ENCODE measurements at places on chromosomes 4 and X. TPM values are rescaled to one million over a fixed set of nuclear protein-coding genes. Genes with fewer than 3 reads are reported as not detected.

- H3K36me3 ChIP-seq, result peaks cover 4% of the 10 kb centered on the region
- H3K4me3 ChIP-seq, result no peak overlapping the region
- no peaks in the 10 kb centered on the region for H3K27me3 ChIP-seq
- no peak overlapping the region for H3K27ac ChIP-seq
- peaks cover 9% of the 10 kb centered on the region for H3K4me1 ChIP-seq
Measured at GRCh38 chr4:96471956-96472867, 632.3 kb downstream of the PDHA2 start.

DNA sequence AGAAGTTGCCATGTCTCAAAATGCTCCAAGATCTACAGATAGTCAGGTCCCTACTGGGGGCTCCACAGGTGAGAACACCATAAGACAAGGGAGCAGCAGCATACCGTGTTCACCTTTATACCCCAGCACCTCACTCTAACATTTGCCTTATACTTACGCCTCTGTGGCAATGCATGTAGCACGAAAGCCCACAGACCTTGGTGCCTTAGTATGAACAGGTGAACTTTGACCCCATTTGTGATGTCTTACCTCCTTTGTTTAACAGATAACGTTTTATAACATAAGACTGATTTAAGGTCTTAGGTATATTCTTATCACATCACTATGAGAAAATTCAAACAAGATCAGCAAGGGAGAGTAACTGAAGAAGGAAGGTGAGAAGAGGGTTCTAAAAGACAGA, 128.8 kb downstream of the ARX start:
- peaks cover 4% of the 10 kb centered on the region for H3K36me3 ChIP-seq
- H3K4me3 ChIP-seq, result no peak overlapping the region
- H3K4me1 ChIP-seq, result no peaks in the 10 kb centered on the region
- no peaks in the 10 kb centered on the region for H3K27me3 ChIP-seq
- no peak overlapping the region for H3K27ac ChIP-seq

DNA sequence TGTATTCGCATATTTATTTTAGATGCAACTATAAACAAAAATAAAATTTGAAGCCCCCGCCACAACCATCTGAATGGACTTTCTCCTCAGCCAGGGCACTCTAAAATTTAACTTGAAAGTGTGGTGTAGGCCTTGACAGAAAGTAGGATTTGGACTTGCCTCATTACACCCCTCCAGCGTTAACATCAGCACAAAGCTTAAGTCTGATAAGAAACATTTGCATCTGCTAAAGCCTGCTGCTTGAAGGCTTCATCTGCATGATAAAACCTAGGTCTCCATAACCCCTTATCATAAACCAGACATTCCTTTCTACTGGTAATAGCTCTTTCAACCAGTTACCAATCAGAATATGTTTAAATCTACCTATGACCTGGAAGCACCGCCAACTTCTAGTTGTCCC, 1046.5 kb downstream of the FAT4 start:
- H3K27ac ChIP-seq, result no peak overlapping the region
- no peak overlapping the region for H3K4me3 ChIP-seq
- H3K36me3 ChIP-seq, result no peaks in the 10 kb centered on the region
- no peaks in the 10 kb centered on the region for H3K27me3 ChIP-seq

- no peak for DNase-seq
- H3K27ac ChIP-seq, result no peak overlapping the region
- peaks cover 16% of the 10 kb centered on the region for H3K27me3 ChIP-seq
Measured at GRCh38 chr4:55117511-55117910, 7.9 kb downstream of the KDR start.

DNA sequence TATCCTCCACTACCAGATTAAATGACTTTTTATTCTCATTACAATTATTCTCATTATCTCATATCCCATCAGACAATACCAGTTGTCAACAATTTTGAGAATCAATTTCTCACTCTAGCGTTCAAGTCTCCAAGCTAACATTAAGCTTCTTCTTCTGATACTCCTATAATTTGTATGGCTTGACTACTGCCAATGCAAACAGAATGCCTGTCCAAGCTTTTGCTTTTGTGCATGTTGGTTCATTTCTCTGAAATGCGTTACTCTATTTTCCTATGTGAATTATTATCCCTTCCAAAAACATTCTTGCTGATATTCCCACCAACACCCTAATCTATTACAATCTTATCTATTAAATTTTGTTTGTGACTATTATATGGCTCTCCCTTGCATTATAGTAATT, 1602.3 kb downstream of the C4orf33 start:
- H3K36me3 ChIP-seq, result no peaks in the 10 kb centered on the region
- peaks cover 3% of the 10 kb centered on the region for H3K27me3 ChIP-seq
- no peaks in the 10 kb centered on the region for H3K4me1 ChIP-seq
- DNase-seq, result no peak
- no peak overlapping the region for H3K4me3 ChIP-seq
- H3K27ac ChIP-seq, result no peak overlapping the region

DNA sequence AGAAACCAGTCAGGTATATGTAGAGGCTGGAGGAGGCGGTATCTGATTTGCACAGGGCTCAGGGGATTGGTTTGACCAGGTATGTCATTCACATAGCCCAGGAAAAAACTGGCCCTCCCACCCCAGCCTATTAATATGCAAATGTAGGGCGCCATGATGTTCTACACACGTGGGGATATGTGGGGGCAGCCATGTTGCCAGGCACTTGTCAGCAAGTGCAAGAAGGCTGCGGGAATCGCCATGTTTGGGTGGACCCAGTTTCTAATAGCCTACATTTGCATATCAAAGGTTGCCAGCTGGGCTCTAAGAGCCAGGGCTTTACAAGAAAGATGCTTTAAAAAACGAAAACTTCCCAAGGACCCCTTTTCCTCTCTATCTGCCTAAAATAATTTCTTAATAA, 335.1 kb downstream of the SMARCA1 start:
- no peak overlapping the region for H3K4me3 ChIP-seq
- no peaks in the 10 kb centered on the region for H3K27me3 ChIP-seq
- no peak overlapping the region for H3K27ac ChIP-seq
- H3K4me1 ChIP-seq, result no peaks in the 10 kb centered on the region
- H3K36me3 ChIP-seq, result no peaks in the 10 kb centered on the region

DNA sequence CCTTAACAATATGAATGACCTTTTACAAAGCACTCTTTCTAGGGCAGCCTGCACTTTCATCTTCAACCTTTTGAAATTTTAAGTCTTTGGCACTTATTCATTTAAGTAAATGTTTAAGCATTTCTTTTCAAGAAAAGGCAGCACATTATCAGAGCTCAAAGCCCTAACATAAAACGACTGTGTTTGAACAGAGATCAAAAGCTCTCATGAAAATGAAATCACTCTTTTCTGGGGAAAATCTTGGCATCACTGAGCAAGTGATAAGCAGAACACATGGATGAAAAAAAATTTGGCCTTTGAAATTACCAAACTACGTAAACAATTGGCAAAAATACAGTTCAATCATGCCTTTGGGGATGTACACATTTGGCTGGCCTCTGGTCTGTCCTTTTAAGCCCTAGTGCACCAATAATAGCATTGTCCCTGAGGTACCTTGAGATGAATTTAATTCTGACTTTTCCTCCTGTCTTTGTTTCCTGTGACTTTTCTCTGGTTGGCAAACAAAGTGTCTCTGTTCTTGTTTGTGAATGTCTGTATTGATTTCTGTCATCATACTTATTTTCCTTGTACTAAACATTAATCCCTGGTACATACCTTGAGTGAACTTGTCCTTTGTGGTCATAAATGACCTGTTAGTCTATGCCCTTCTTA, 12.9 kb upstream of the ODAM start:
- H3K4me3 ChIP-seq, result no peak overlapping the region
- no peaks in the 10 kb centered on the region for H3K36me3 ChIP-seq
- no peak for DNase-seq

- H3K4me3 ChIP-seq, result no peak overlapping the region
- no peaks in the 10 kb centered on the region for H3K27me3 ChIP-seq
- DNase-seq, result no peak
- peaks cover 6% of the 10 kb centered on the region for H3K4me1 ChIP-seq
Measured at GRCh38 chr4:38205261-38205660, 245.1 kb downstream of the PTTG2 start.

DNA sequence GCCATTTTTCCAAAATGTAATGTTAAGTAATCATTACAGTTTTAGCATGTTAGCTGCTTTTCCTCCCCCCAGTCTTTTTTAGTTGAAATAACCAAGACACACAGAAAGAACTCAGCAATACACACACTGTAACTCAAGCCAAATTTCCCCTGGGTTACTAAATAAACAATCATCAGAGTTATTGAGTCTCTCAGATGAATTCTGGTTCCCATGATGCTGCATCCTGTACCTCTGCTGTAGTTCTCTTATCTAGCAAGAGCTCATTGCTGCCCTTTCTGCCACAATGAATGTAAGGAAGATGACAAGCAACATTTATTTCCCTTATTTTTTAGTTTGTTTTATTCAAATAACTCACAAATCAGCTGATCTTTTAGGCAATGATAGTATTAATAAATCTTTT, 185.1 kb downstream of the ARHGAP6 start:
- peak overlapping the region; percentile 58 for H3K27ac ChIP-seq
- peaks cover 32% of the 10 kb centered on the region for H3K4me1 ChIP-seq
- no peak overlapping the region for H3K4me3 ChIP-seq

GRCh38 chr4:10730019-10730418, 45.5 kb upstream of the CLNK start:
- peaks cover 10% of the 10 kb centered on the region for H3K4me1 ChIP-seq
- H3K4me3 ChIP-seq, result no peak overlapping the region
- no peak overlapping the region for H3K27ac ChIP-seq
- peaks cover 6% of the 10 kb centered on the region for H3K27me3 ChIP-seq
- no peak for DNase-seq

DNA sequence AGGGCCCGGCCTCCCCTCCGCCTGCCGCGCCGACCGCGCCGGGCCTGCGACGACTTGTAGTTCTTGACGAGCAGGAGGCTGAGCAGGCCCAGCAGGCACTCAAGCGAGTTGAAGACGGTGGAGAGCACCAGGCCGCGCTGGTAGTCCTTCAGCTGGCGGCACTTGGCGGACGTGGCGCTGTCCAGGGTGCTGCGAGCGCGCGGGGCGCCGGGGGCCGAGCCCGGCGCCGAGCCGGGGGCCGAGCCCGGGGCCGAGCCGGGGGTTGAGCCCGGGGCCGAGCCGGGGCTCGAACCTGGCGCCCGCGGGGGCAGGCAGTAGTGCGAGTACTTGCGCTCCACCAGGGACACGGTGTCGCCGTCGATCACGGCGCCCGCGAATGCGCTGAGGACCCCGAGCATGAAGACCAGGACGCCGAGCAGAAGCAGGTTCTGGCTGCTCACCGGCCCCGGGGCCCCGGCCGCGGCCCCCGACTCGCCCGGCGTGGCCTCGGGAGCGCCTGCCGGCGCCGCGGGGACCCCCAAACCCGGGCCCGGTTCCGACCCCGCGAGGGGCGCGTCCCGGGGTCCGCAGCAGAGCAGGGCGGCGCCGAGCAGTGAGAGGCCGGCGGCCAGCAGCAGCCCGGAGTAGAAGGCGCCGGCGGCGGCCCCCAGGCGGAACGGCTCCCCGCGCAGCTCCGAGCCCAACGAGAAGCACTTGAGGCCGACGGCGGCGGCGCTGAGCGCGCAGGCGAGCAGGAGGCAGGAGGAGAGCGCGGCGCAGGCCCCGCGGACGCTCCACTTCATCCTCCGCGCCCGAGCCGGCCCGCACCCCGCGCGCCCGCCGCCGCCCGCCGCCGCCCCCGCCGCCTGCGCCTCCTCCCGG, 584 bp downstream of the TMEM271 start:
- H3K4me3 ChIP-seq, result no peak overlapping the region
- peaks cover 55% of the 10 kb centered on the region for H3K27me3 ChIP-seq
- no peak overlapping the region for H3K27ac ChIP-seq
- H3K36me3 ChIP-seq, result no peaks in the 10 kb centered on the region
- H3K4me1 ChIP-seq, result peaks cover 8% of the 10 kb centered on the region

- H3K27me3 ChIP-seq, result no peaks in the 10 kb centered on the region
- no peak overlapping the region for H3K27ac ChIP-seq
- no peaks in the 10 kb centered on the region for H3K4me1 ChIP-seq
- no peak for DNase-seq
Measured at GRCh38 chr4:112185334-112185733, 40.1 kb downstream of the FAM241A start.

DNA sequence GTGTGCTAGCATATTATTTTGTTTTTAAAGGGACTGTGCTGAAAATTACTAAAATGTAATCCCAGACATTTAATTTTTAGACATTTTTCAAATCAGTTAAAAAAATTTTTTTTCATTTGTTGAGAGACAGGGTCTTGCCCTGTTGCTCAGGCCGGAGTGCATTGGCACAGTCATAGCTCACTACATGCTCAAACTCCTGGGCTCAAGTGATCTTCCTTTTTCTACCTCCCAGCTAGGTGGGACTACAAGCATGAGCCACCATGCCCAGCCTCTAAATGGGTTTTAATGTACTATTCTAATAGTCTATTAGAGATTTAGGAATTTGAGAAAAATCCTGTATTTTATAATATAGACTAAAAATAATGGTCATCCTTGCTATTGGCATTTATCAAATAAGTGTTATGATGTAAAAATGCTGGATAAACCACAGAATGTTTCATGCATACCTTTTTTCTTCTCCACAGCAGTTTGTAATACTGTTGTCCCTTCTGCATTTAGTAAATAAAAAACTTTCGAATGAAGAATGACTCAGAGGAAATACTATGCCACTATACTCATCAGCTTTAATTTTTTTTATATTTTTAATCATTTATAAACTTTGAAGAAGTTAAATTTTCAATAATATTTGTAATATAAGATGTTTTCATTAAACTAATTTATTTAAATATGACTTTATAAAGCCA, 29.9 kb downstream of the CPEB2 start:
- peaks cover 71% of the 10 kb centered on the region for H3K4me1 ChIP-seq
- H3K4me3 ChIP-seq, result no peak overlapping the region
- H3K36me3 ChIP-seq, result peaks cover 26% of the 10 kb centered on the region
- DNase-seq, result no peak

DNA sequence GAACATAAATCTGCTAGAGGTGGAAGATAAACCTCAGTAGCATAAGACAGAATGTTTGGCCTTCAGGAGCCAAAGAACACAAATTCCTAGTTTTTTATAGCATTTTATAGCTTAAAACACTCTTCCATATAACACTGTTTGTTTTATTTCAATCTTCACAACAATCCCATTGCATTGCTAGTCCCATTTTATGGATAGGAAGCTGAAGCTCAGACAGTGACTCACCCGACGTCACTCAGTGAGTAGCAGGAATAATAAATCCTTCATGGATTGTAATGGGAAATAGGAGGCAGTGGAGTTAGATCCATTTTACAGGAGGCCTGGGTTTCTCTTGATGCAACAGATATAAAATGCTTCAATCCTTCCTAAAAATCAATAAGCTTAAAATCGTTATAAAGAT, 217.5 kb downstream of the RAB28 start:
- peaks cover 19% of the 10 kb centered on the region for H3K4me1 ChIP-seq
- no peak for DNase-seq
- no peak overlapping the region for H3K27ac ChIP-seq
- peaks cover 6% of the 10 kb centered on the region for H3K36me3 ChIP-seq
- H3K27me3 ChIP-seq, result no peaks in the 10 kb centered on the region

GRCh38 chr4:113815826-113816225, 54.3 kb upstream of the CAMK2D start:
- peaks cover 4% of the 10 kb centered on the region for H3K36me3 ChIP-seq
- no peaks in the 10 kb centered on the region for H3K27me3 ChIP-seq
- no peaks in the 10 kb centered on the region for H3K4me1 ChIP-seq
- H3K4me3 ChIP-seq, result no peak overlapping the region
- no peak overlapping the region for H3K27ac ChIP-seq

GRCh38 chr4:38322714-38323113, 341.3 kb upstream of the KLF3 start:
- DNase-seq, result no peak
- H3K27ac ChIP-seq, result no peak overlapping the region
- peaks cover 30% of the 10 kb centered on the region for H3K4me1 ChIP-seq

- no peak for DNase-seq
- H3K27me3 ChIP-seq, result no peaks in the 10 kb centered on the region
- no peak overlapping the region for H3K27ac ChIP-seq
- no peaks in the 10 kb centered on the region for H3K36me3 ChIP-seq
Measured at GRCh38 chr4:82525307-82525911, 36.4 kb downstream of the TMEM150C start.

The BEX3 gene
- total RNA-seq, result 196 TPM

The AFAP1 gene
- total RNA-seq, result 107 TPM

The INPP4B gene
- 18.7 TPM for total RNA-seq

The HOPX gene
- 2.7 TPM for total RNA-seq

The GC gene
- not detected for total RNA-seq

The PRKG2 gene
- total RNA-seq, result not detected

The PTCHD1 gene
- 1.9 TPM for total RNA-seq

All from chondrocyte (in vitro differentiated cells).